Stimulated activated memory B cell treated with anti-CD40 and anti-IgM and Interleukin-4, amounts not matched to agents 10 μg/mL and 1 μg/mL and 100 μg/mL, for 72 hours (primary cell): ENCODE measurements at places on chromosomes 7 and 10.

DNA sequence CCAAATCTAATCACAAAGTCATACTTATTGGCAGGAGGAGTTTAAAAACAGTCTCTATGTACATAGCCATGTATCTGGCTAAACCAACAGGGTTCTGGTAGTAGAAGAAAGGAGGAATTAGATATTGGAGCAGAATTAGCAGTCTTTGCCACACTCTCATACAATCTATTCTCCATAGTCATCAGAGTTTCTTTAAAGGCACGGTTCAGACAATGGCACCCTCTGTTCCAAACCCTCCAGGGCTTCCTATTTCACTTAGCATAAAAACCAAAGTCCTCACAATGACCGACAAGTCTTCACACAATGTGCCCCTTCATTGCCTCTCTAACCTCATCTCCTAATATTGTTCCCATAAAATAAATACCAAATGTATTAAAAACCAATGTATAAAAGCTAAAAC, 12.7 kb downstream of the ZNF438 start:
- no peak for ATAC-seq

GRCh38 chr10:114350751-114351150, 53.6 kb downstream of the AFAP1L2 start:
- no peak for ATAC-seq

DNA sequence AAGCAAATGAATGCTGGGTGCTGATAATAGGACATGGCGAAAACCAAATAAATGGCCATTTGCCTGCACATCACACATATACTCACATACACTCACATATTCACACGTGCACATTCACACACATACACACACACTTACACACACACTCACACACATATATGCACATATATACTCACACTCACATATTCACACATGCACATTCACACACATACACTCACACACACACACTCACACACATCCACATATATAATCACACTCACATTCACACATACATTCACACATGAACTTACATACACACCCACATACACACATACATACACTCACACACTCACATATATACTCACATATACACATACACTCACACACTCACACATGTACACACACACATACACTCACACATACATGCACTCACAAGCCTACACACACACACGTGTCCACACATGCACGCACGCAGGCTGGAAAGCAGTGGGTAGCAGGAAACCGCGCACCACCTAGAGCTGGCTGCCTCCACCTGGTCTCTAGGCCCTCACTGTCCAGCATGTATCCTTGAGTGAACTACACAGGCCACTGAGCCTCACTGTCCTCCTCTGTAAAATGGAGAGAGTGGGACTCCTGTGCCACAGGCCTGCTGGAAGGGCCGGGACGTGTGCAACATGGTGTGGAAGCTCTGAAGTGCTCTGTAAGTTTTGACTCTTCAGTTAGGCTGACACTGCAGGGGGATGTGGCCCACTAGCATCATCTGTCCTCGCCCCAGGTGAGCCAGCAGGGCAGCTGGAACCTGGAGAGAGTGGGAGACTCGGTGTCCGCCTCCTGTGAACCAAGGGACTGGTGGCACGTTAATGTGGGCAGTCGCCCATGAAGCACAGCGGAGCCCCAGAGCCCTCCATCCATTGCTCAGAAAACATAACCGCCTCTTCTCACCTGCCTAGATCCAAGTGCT, 14.9 kb downstream of the TMEM72 start:
- no peak for ATAC-seq

GRCh38 chr10:5942001-5942400, 35.3 kb downstream of the IL15RA start:
- peak; percentile 24 for ATAC-seq

GRCh38 chr10:45000138-45000751, 478 bp upstream of the ZNF22 start:
- peak; percentile 1 for ATAC-seq

- no peak for ATAC-seq
These were observed 101.2 kb upstream of the ZNF746 start for GRCh38 chr7:149598721-149599308.

- no peak for ATAC-seq
These were observed 309.0 kb upstream of the HGF start for GRCh38 chr7:82078807-82079206.

DNA sequence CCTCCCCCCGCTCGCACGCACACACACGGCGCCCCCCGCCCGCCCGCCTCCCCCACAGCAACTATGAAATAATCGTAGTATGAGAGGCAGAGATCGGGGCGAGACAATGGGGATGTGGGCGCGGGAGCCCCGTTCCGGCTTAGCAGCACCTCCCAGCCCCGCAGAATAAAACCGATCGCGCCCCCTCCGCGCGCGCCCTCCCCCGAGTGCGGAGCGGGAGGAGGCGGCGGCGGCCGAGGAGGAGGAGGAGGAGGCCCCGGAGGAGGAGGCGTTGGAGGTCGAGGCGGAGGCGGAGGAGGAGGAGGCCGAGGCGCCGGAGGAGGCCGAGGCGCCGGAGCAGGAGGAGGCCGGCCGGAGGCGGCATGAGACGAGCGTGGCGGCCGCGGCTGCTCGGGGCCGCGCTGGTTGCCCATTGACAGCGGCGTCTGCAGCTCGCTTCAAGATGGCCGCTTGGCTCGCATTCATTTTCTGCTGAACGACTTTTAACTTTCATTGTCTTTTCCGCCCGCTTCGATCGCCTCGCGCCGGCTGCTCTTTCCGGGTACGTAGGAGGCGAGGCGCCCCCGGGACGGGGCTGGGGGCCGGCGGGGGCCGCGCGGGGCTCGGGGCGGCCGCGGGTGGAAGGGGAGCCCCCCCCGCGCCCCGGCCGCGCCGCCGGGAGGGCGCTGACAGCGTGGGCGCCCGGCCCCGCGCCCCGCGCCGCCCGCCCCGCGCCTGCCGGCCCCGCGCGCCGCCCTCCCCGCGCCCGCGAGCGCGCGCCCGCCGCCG, 441 bp downstream of the BMI1 start:
- ATAC-seq: peak; percentile 61

- no peak for ATAC-seq
These were observed 258.2 kb downstream of the SDK1 start for GRCh38 chr7:3559278-3559677.

- no peak for ATAC-seq
These were observed 244.5 kb downstream of the ITGB1 start for GRCh38 chr10:32713560-32713959.

DNA sequence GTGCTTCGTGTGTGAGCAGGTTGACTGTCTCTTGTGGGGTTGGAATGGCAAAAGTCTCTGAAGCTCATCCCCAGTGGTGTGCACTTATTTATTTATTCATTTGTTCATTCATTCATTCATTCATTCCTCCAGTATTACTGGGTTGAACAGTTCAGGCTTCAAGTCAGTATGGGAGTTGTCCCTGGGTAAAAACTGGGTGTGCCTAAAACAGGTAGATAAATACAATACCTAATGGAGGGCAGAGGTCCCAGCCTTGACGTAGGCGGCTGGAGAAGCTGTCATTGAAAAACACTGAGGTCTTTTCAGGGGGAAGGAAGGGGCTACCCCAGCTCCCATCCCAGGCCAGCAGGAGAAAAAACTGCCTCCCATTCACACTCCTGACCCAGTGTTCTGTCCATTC, 11.0 kb downstream of the CASP7 start:
- no peak for ATAC-seq

- ATAC-seq: no peak
These were observed 73.2 kb upstream of the SHH start for GRCh38 chr7:155885167-155886155.

GRCh38 chr7:1533547-1534329, 3.2 kb downstream of the MAFK start:
- ATAC-seq: peak; percentile 51

DNA sequence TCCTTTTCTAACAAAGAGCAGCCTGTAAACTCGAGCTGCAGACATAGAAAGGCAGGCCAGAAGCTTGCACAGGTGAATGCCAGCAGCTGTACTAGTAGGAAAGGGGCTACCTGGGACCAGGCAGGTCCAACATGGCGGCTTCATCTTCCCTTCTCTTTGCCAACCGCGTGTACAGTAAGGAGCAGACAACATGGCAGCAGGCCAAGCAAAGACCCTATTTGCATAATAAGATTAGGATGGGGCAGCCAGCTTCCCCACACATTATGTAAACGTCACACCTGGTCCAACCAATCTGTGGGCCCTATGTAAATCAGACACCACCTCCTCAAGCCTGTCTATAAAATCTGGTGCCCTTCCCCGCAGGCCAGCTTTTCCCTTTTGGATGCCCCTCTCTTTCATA, 1186.5 kb upstream of the AUTS2 start:
- no peak for ATAC-seq

DNA sequence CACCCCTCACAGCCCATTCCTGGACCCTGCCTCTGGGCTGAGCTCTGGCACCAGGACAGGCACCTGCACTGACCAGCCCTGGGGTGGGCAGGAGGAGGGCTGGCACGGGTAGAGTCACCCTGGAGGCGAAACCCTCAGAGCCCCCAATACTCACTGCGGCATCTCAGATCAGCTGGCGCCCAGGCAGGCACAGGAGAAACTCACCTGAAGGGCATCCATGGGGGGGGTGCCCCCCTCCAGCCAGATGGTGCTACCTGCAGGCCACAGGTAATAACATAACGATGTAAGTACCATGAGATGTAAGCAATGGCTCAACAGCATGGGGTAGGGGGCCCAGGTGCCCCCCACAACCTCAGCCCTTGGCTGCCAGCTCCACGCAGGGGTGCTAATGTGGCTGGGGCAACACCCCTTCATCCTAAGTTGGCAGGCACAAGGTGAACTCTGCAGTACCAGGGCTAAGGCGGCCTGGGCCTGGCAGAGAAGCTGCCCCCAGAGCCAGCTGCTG, 12.1 kb upstream of the PYROXD2 start:
- no peak for ATAC-seq

- ATAC-seq: no peak
These were observed 882 bp downstream of the PDCD11 start for GRCh38 chr10:103397191-103397825.

DNA sequence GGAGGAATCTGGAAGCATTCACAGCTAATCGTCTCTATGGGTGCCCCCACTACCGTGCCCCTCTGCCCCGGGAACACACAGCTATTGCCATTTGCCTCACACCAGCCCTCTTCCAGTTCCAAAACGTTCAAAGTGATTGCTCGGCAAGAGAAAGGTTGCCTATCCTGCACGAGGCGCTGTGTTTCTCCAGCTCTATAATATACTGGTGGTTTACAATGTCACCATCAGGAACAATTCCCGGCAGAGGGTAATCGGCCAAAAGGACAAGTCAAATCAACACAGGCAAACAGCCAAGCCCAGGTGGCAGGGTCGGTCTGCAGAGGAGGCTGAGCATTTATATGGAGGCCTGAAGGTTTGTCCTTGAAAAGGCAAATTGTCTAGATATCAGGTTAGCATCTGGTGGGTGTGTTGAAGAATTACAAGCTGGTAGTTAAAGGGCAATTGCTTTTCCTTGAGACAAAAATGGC, 29.2 kb upstream of the TNS3 start:
- ATAC-seq: no peak

DNA sequence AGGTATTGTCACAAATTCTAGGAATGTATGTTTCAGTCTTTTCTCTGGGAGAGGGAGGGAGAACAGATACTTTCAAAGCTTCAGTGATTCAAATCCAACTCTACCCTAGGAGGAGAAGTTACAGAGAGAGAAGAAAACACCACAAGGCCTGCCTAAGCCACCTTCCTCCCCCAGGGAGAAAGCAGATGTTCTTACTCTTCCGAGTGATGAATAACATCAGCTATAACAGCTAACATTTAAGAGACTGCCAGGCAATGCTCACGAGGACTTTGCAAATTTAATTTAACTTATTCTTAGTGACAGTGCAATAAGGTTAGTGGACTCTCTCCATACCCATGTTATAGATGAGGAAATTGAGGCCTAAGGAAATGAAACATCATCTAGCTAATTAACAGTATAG, 36.8 kb downstream of the TAS2R41 start:
- ATAC-seq: no peak

DNA sequence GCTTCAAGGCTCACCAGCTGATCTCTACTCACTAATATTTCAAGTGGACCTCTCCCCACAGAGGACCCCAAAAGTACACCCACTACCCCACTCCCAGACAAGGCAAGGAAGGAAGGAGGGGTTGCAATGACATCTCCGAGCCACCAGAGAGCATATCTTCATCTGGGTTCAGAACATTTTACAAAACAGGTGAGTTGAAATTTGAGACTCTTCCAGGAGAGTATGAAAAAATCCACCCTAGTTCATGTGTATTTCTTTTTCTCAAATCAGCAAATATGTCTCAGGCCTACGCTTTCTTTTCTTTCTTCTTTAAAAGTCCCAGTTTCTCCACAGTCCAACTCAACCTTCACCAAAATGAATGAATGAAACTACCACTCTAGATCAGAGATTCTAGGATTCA, 61.9 kb downstream of the SGMS1 start:
- no peak for ATAC-seq

- no peak for ATAC-seq
These were observed 10.7 kb downstream of the PSAP start for GRCh38 chr10:71840177-71840957.

GRCh38 chr7:128025819-128026218, 5.4 kb downstream of the LRRC4 start:
- no peak for ATAC-seq

DNA sequence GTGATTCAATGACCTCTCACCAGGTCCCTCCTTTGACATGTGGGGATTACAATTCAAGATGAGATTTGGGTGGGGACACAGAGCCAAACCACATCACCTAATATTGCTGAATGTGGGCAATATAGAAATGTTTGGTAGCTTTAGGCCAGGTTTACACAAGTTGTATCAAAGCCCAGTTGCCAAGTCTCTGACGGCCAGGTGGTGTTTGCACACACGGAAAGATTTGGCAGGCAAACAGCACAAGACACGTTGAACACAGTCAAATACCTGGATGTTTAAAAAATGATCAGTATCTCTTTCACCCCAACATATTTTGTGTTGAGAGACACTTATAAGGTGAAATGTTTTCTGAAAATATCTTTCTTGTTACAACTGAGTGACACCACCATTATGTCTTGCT, 294.4 kb upstream of the MKI67 start:
- ATAC-seq: no peak

DNA sequence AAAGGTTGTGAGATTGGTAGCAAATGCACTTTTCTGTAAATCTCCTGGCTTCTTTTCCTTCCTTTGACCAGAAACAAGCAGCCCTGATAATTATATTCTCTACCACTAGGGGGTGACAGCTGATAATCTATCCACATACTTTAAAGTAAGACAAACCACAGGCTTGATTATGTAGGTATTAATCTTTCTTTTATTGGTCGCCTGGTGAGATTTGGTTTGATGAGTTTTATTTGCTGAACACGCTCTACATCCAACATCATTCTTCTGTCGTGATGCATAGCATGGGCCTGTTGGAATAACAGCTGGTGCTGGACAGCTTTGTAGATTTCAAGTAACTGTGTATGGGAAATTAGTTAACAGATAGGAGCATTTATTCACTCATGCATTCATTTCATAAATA, 63.5 kb downstream of the ZNF365 start:
- ATAC-seq: no peak

DNA sequence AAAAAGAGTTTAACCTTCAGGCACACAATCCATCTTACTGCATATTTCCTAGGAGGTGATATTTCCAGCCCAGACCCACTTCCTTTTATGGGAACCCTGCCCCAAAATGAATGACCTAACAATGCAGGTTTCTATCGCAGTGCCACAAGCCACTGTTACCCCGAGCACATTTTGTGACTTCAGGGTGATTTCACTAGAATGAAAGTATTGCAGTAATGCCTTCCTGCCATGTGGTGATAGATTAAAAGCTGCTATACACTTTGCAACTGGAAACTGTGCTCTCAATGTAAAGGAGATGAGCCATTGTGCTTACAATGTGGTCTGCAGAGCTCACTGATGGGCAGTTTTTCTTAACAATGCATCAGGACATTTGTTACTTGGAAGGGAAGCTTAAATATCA, 90.5 kb upstream of the RSU1 start:
- no peak for ATAC-seq

- ATAC-seq: no peak
These were observed 92.6 kb downstream of the UNCX start for GRCh38 chr7:1325246-1325645.
